RPMI7951 (cell line): ENCODE measurements at places on chromosomes 1 and 21.

GRCh38 chr1:186178426-186179043 lies 196.5 kb downstream of the TPR start:
- no peak for DNase-seq

- peak; percentile 46 for DNase-seq
Measured at GRCh38 chr1:201537891-201538611, 876 bp upstream of the NAV1 start.

DNA sequence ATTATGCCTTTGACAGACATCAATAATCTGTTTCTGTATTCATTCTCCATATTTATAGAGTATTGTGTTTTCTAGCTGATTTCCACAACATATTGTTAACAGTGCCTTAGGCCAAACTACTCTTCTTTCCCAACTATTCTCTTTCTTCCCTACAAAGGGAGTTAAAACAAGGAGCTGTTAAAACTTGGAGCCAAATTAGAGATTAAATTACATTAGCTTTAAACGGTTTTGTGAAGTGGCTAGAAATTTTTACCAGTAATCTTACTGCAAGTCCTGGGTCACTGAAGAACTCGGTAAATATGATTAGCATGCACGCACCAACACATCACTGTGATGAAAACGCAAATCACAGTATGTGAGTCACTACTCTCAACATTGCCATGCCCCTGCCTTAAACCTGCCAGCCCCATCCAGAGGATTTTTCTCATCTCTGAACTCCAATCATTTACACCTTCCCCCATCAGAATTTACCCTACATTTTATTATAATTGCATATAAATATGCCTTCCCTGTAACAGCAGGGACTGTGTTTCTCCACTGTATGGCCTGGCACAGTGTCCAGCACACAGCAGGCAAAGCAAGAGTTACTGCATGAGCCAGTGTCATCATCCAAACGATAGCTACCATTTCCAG lies 1.5 kb upstream of the PRDX6 start:
- DNase-seq, result peak; percentile 53

DNA sequence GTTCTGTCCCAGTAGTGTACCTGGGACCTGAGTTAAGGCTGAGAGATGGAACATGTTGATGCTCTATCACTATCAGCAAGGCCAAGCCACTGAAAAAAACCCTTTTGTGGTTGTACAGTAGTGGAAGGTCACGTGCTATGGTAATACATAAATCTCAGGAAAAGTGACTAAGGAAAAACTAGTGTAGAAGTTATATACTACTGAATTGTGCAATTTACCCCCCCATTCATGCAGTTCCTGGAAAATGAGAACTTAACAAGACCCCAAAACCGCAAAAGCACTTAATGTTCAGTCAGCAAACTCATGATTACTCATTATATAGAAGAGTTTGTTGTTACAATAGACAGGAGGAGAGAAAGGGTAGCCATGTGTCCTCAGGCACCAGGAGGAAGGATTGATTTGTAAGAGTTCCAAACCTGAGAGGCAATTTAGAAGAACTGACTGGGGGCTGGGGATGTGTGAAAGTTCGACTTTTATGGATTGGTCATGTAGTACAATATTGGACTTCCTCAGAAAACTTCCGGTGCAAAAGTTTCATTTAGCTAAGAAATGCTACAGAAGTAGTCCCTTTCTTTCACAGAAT lies 91.6 kb downstream of the RGL1 start:
- peak; percentile 69 for DNase-seq

DNA sequence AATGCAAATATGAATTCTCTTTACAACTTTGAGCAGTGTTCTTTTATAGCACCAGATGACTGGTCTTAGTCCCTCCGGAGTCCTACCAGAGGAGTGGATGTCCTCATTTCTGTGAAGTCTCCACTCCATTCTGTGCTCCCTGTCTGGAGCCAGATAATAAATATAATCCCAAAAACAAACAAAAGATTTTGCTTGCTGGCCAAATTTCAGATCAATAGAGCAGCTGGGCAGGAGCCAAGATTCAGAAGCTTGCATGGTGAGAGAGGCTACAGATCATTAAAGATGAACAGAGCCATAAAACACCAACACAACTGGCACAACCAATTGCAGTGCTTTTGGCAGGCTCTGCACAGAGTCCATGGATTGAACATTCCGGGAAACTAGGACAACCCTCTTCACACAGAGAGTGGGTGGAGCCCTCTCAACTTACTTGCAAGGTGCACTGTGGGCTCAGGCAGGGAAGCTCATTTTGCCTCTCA lies 231.5 kb upstream of the SNX7 start:
- DNase-seq, result no peak
